GM06990 (cell line): ENCODE measurements at places on chromosomes 5 and 9.

DNA sequence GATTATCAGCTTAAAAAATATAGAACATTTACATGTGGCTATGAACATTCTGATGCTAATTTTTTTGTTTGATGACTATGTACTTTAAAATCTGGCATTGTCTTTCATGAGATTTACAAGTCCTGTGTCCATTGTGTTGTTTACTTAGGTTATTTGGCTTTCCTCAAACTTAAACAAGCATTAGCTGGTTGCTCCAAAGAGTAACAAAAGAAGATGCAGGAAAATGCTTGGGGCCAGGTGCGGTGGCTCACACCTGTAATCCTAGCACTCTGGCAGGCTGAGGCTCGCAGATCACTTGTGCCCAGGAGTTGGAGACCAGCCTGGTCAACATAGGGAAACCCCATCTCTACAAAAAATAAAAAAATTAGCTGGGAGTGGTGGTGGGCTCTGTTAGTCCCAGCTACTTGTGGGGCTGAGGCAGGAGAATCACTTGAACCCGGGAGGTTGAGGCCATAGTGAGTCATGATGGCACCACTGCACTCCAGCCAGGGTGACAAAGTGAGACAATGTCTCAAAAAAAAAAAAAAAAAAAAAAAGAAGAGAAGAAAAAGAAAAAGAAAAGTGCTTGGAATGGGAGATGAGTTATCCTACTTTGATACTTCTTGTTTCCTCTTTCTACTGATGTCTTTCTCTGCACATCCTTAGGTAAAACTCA is 39.7 kb downstream of the PAM start:
- DNase-seq = no peak

DNA sequence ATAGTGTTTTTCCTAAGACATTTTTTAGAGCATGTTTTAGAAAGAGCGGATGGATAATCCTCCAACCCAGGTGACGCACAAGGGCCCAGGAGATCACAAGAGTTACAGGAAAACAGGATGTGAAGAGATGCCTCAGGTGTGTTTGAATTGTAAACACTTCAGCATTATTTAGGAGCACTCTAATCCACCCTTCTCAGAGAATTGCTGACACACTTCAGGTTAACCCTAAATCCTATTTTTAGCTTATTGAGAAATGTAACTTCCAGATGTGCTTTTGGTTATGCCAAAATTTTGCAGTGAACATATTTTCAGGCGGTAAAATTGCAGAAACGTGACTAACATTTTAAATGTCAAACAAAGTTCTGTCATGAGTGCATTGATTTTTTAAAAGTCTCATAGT is 755.4 kb upstream of the CTNND2 start:
- DNase-seq = no peak

DNA sequence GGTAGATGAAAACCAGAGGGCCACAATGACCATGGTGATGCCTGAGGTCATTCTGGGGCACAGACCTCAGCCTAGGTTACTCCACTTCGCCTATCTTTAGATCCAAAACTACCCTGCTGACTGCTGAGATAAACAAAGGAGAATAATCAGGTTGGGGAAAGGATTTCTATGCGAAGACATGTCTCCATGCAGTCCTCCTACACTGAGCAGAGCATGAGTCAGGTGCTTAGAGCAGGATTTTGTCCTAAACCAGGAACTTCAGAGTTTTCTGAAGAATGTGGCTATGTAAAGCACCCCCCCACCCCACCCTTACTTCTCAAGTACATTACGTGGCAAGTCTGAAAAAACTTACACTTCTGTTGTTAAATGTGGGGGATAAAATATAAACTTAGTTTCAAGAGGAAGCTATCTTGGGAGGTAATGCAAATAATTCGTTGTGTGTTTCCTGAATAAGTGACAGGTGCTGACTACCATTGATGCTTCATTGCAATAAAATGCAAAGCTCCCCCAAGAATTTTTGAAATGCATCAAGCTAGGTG is 19.4 kb downstream of the PDCD1LG2 start:
- peak; percentile 41 for DNase-seq

- DNase-seq = no peak
Observed at GRCh38 chr5:151470439-151470838, 23.0 kb downstream of the SLC36A1 start.

GRCh38 chr9:134657666-134658377 is 16.2 kb downstream of the COL5A1 start:
- no peak for DNase-seq

- no peak for DNase-seq
Observed at GRCh38 chr9:135216791-135217441, 129.4 kb downstream of the OLFM1 start.

- DNase-seq = no peak
Observed at GRCh38 chr5:157463621-157464518, 3.9 kb downstream of the NIPAL4 start.

DNA sequence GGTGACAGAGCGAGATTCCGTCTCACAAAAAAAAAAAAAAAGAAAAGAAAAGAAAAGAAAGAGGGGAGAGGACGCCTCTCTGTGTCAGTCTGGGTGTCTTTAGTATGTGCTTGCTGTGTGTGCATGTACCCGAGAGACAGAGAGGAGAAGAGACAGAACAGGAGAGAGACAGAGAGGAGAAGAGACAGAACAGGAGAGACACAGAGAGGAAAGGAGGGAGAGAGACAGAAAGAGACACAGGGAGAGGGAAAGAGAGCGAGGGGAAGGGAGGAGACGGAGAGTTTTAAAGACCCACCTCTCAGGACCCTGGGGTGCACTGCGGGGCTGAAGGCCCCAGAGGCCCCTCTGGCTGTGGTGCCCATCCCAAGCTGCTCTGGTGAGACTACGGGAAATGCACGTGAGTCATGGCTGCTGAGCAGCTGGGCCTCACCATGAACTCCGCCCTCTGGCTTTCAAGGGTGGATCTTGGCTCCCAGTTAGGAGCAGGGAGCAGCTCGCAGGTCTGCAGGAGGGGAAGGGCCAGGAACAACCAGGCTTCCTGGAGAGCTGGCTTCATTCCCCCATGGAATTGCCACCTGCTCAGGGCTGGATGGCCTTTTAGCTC is 7.9 kb downstream of the SLC6A3 start:
- DNase-seq = no peak

GRCh38 chr9:15416880-15417279 is 5.8 kb upstream of the SNAPC3 start:
- DNase-seq = no peak

GRCh38 chr9:8331507-8332330 is 532.1 kb upstream of the DMAC1 start:
- no peak for DNase-seq

DNA sequence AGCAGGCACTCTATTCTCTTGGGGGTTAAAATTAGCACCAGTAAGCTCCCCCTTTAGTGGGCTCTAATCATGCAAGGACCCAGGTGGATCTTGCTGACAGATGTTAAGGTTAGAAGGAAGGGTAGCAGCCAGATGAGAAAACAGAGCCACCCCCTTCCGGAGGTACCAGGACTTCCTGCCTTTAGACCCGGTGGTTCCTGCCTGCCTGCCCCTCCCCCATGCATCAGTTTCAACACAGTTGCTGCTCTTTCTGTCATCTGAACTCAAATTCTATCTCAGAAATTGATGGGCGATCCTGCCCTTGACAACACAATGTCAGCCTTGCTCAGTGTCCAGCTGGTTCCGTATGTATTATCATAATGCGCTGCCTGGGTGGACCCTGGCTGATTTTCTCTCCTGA is 287.3 kb downstream of the EBF1 start:
- DNase-seq = peak; percentile 51

DNA sequence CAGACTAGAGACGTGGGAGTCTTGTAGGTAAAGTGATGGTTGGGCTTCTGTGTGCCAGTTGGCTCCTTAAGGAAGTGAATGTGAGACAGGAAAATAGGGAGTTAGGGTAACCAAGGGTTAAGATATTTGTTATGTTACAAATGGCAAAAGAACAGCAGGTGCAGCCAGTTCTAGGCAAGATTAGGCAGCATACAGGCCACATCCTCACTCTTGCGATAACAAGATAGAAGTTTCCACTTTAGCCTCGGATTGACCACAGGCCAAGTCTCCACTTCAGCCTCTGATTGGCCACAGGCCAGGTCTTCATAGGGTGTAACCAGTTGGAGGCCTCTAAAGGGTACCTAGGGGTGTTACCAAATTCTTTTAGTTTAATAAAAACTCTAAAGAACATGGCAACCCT is 54.6 kb upstream of the ABCA1 start:
- DNase-seq = no peak

DNA sequence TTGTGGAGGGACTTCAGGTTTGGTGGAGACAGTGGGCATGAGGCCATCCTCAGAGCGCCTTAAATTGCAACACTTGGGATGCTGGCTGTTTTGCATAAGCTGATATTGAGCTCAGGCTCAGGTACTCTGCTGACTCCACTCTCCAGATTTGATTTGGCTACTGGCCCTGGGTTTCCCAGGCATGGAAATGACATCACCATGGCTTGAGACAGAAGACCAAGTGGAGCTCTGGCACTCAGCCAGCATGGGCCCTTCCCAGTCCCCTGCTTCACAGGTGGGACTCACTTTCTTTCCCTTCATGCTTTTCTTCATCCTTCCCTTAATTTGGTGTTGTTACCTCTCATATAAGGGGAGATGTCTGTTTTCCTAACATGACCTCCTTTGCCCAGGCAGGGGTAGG is 72.0 kb upstream of the IL12B start:
- DNase-seq = no peak

- DNase-seq = no peak
Observed at GRCh38 chr9:37921546-37922300, 17.8 kb upstream of the SLC25A51 start.

- DNase-seq = no peak
Observed at GRCh38 chr5:132485641-132486317, 4.8 kb downstream of the IRF1 start.

- DNase-seq = no peak
Observed at GRCh38 chr9:123792501-123792900, 137.4 kb downstream of the DENND1A start.

GRCh38 chr5:17180330-17180843 is 37.0 kb upstream of the BASP1 start:
- DNase-seq = no peak
